Germinal center (tissue), 1 donor: ENCODE measurements at places on chromosomes 16 and 17.

- DNase-seq: no peak
Observed at GRCh38 chr17:67647482-67647881, 70.3 kb upstream of the NOL11 start.

DNA sequence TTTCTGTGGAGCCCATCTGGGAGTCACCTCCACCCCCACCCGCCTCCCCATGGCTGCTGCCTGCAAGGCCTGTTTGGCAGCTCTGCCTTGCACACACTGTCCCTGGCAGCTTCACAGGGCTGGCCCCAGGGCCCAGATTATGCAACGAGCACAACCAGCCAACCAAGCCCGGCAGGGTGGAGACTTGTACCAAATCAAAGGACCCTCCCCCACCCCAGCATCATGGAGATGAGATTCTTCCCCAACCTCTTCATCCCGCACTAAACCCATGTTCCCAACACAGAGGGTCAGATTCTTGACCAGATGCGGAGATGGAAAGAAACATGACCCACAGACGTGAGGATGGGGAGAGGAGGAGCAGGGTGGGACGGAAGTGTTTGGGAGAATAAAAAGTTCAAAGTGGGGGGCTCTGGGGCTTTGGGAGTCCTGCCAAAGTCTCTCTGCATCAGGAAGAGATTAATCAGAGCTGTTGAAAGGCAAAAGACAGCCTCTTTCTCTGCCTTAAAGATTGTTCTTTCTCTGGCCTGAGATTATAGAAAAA, 3.8 kb downstream of the SMARCD2 start:
- no peak for DNase-seq

- DNase-seq: no peak
Observed at GRCh38 chr17:53749178-53749577, 73.5 kb upstream of the KIF2B start.

DNA sequence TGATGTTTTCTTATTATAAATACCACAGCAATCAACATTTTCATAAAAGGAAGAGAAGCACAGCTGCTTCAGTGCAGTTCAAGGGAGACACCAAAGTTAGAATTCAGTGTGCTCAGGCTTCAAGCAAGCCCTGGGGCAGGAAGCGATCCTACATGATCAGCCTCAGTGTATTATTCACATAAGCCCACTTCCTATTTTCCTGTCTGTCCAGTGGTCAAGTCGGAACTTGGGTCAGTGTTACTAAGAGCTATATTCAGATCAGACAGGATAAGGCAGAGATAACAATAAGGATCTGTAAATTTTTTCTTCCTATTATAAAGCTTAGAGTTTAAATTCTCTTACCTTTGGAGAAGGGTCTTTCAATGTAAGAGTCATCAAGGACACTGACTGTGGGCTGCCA, 12.9 kb downstream of the HEATR6 start:
- DNase-seq: no peak

GRCh38 chr17:149897-150584, 12.7 kb downstream of the SCGB1C2 start:
- no peak for DNase-seq

DNA sequence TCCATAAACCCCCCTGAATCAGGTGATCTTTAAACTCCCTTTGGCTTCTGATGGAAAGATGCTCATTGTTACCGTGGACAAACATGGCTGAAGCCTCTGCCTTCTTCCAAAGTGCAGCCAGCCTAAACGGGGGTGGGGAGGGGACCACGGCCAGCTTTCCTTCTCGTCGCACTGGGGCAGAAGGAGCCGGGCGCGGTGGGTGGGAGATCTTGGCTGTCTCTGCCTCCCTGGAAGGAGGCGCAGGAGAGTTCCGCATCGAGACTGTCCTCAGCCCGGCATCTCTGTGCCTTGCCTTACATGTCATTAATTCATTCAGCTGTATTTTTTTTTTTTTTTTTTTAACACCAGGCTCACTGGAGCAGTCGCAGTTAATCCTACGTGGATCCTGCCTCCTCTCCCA, 163.3 kb upstream of the PLCG2 start:
- no peak for DNase-seq

DNA sequence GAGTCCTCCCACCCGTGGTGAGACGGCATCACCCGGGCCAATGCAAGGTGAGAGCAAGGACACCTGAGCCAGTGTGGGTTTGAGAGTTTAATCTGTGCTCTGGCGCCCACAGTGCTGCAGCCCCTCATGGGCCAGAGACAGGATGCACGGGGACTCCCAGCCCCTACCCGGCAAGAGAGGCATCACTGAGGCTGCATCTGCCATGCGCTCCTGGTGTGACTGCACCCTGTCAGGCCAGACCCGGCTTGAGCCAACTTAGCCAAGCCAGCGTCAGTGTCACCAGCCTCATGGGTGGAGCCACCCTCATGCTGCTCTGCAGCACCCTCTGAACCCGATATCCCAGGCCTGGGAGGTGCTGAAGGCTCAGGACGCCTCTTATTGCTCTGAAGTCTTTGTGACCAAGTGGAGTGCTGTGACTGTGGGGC, 1.3 kb upstream of the BRICD5 start:
- DNase-seq: no peak

GRCh38 chr17:35923609-35924114, 6.9 kb downstream of the RDM1 start:
- DNase-seq: no peak

DNA sequence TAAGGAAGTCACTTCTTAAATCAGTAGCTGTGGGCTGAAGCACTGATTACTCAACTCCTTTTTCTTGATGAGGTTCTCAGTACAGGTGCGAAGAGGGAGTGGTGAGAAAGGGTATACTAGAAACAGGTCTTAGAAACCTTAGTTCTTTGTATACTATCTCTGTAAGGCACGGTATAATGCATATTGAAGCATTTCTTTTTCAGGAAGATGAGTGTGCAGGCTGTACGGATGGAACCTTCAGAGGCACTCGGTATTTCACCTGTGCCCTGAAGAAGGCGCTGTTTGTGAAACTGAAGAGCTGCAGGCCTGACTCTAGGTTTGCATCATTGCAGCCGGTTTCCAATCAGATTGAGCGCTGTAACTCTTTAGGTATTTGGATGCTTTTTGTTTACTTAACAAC, 39.2 kb downstream of the CYLD start:
- no peak for DNase-seq

DNA sequence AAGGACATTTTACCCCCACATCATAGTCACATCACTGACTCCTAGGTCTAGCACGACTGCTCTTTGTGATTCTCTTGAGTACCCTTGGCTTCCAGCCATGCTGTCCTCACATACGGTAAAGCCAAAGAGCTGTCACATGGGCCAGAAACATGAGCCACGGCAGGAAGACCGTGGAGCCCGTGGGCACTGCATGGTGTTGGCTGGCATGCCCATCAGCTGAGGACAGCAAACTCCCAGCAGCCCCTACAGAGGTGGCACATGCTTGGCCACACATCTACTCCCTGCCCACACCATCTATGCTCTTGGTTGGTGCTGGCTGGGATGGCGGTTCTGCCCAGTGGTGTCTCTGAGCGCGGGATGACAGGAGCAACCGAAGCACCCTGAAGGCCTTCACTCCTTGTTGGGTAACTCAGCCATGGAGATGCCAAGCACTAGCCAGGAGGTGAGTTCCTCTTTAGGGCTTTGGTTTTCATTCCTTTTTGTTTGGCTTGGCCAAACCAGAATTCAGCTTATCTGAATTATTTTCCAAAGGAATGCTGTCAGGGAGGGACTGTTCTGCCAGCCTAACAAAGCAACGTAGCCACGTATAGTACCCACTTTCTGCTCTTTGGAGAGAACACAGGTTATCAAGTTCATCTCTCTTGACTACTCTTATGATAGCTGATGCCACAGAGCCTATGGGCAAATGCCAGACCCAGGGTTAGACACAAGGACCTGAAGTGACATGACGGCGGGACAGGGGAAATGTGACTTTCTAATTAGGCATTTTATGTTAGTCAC, 10.0 kb downstream of the TNFAIP1 start:
- DNase-seq: no peak

- no peak for DNase-seq
Observed at GRCh38 chr16:51166091-51166490, 15.0 kb upstream of the SALL1 start.

- DNase-seq: no peak
Observed at GRCh38 chr17:9703781-9704082, 58.4 kb downstream of the USP43 start.

- DNase-seq: no peak
Observed at GRCh38 chr17:67476787-67477335, 99.8 kb downstream of the PITPNC1 start.

- peak; percentile 81 for DNase-seq
Observed at GRCh38 chr17:29929533-29930408, at the start of gene SSH2. SSH2 (minus strand) TSS chr17:29930228; CDS start chr17:29930000, 228 bp downstream.
